Naive thymus-derived CD4-positive, alpha-beta T cell (primary cell): ENCODE measurements at places on chromosomes 3 and 15.

DNA sequence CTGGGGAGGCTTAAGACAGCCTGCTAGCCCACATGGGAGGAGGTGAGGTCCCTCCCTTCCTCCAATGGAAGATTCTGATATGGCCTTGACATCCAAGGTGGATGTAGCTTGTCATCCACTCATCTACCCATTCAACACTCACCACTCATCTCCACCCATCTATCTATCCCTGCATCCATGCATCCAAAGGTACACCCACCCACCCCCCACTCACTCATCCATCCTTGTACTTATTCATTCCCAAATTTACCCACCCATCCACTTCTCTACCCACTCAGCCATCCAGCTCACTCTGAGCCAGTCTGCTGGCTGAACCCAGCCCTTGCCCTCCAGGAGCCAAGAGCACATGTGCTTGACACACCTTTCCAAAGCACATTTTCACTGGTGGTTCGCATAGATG, 189.7 kb downstream of the TLE3 start:
- DNase-seq: no peak

- DNase-seq: no peak
These were observed 17.7 kb downstream of the MCCC1 start for GRCh38 chr3:183081459-183082183.

GRCh38 chr3:189629803-189630455, 1.3 kb upstream of the TP63 start:
- DNase-seq: no peak

DNA sequence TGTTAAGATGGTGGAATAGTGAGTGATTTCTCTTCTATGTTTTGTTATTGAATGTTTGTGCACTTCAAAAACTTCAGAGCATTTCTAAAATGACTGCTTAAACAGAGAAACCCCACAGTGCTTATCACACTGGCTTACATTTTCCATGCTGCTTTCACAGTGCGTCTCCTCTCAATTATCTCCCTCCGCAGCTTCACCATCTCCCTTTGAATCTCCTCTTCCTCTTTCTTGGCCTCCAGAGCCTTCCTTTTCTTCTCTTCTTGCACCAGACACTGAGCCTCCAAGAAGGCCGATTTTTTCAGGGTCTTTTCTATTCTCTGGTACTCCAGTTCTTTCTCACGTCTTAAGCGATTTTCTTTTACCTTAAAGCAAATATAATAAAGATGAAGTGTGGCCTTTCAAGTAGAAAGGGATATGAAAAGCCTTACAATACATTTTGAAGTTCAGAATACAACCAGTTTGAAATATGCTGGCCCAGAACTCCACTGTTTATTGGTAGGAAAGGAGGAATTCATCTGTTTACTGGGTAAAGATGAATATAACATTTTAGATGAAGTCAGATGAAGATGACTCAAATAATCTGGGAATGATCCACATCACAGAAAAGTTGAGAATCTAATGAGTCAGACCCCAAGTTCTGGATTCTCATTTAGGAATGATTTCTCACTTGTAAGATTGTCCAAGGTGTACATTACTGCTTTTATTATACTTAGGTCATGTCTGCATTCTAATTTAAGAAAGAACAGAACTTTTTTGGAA, 21.4 kb downstream of the CCDC191 start:
- no peak for DNase-seq

DNA sequence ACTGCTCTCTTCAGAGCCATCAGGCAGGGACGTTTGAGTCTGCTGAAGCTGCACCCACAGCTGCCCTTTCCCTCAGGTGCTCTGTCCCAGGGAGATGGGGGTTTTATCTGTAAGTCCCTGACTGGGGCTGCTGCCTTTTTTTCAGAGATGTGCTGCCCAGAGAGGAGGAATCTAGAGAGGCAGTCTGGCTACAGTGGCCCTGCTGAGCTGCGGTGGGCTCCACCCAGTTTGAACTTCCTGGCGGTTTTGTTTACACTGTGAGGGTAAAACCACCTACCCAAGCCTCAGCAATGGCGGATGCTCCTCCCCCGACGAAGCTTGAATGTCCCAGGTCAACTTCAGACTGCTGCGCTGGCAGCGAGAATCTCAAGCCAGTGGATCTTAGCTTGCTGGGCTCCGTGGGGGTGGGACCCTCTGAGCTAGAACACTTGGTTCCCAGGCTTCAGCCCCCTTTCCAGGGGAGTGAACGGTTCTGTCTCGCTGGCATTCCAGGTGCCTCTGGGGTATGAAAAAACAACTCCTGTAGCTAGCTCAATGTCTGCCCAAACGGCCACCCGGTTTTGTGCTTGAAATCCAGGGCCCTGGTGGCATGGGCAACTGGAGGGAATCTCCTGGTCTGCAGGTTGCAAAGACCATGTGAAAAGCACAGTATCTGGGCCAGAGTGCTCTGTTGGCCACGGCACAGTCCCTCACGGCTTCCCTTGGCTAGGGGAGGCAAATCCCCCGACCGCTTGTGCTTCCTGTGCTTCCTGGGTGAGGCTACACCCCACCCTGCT, 21.1 kb upstream of the ST6GAL1 start:
- peak; percentile 66 for DNase-seq

DNA sequence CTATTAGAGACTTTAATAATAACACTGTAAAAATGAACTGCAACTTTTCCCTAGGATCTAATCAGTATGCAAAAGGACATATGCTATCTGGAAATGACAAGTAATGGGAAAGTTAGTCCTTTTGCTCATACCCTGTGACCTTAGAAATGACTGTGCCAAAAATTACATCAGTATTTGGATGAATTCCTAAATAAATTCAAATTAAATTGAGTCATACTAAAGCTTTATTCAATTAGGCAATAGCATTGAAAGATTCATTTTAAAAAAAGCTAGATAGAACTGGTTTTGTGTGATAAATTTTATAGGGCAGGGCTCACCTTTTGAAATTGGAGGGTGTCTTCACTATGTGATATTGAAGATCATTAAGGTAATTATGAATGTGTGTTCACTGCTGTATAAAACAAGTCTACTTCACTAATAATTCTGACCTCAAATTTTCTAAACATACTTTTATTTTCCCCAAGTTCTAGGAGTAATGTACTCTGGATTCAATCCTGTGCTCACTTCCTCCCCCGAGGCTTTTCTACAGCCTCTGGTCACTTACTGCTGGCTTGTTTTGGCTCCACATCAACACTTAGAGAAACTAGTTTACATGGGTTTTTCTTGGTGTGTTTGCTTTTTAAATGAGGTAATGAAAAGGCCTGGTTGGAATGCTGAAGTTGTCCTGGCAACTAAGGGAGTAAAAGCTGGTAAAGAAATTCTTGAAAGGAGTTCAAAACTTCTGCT, 44.4 kb upstream of the SPTSSB start:
- no peak for DNase-seq

GRCh38 chr3:89311581-89311980, 204.2 kb downstream of the EPHA3 start:
- no peak for DNase-seq
